ENCODE measurements at places on chromosomes 5 and 9. TPM values are rescaled to one million over a fixed set of nuclear protein-coding genes. Genes with fewer than 3 reads are reported as not detected.

PIK3R1 gene
- total RNA-seq: 102 TPM

FCN1 gene
- 0.81 TPM for total RNA-seq

GOLM1 gene
- total RNA-seq: 3.7 TPM

C5orf58 gene
- total RNA-seq: not detected

GRCh38 chr5:109956884-109957283 is 267.2 kb downstream of the MAN2A1 start:
- no peak overlapping the region for H3K27ac ChIP-seq
- H3K36me3 ChIP-seq: no peaks in the 10 kb centered on the region
- DNase-seq: no peak
- no peak overlapping the region for H3K4me3 ChIP-seq
- no peaks in the 10 kb centered on the region for H3K4me1 ChIP-seq
- no peaks in the 10 kb centered on the region for H3K27me3 ChIP-seq

DNA sequence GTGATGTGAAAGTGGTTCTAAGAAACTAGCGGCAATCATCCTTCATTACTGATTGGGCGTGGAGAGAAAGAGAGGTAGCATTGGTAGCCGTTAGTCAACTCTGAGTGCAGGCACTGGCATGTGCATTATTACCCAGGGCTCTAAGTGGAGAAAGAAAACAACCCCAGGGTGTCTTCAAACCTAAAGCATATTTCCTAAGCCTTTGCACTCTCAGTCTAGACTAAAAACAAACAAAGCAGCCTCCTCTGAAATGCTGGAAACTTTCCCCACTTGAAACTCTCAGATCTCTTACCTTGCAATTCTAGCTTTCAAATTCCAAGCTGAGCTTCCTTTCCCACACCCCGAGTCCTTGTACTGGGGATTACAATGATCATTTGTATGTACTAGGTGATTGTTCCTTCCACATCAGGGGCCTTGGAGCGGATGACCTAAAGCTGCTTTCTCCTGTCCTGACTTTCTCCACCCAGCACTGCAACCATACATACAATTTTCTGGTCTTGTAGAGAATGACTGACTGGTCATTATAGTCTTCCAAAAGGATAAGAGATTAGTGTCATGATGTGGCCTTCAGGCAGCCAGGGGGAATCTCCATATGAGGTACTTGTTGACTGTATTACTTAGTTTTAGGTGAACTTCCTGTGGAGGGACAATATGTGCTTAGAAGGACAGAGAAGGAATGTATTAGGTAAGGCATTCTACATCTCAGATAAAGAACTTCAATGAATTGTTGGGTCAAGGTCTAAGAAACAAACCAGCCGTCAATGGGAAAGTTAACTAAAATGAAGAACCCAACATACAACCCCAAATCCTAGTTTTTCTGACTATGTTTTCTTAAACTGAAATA is 98.3 kb upstream of the CDKN2B start:
- H3K4me1 ChIP-seq: peaks cover 6% of the 10 kb centered on the region
- no peaks in the 10 kb centered on the region for H3K27me3 ChIP-seq
- no peak overlapping the region for H3K4me3 ChIP-seq
- DNase-seq: no peak

DNA sequence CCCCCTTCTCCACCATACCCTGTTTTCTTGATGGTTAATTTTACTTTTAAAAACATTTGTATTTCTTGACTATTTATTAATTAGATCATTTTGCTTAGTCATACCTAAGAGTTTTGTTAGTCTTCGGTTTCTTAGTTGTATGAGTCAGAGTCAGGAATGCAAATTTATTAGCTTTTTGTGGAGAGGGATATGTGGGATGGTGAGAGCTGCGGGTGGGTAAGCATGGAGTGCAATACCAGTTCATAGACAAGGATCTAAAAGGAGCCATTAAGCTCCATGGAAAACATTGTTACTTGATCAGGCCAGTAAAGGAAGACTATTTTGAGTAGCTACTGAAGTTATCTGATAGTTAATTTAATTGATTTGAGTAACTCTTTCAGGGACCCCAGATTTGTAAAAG is 77.5 kb downstream of the ZSWIM6 start:
- H3K27me3 ChIP-seq: no peaks in the 10 kb centered on the region
- H3K27ac ChIP-seq: peak overlapping the region; percentile 31
- H3K4me3 ChIP-seq: no peak overlapping the region
- H3K36me3 ChIP-seq: no peaks in the 10 kb centered on the region

GRCh38 chr9:4284925-4285324 is 14.9 kb downstream of the GLIS3 start:
- no peak overlapping the region for H3K27ac ChIP-seq
- no peaks in the 10 kb centered on the region for H3K36me3 ChIP-seq
- H3K4me1 ChIP-seq: no peaks in the 10 kb centered on the region
- no peaks in the 10 kb centered on the region for H3K27me3 ChIP-seq
- no peak overlapping the region for H3K4me3 ChIP-seq

- no peak overlapping the region for H3K27ac ChIP-seq
- no peak overlapping the region for H3K4me3 ChIP-seq
- H3K4me1 ChIP-seq: no peaks in the 10 kb centered on the region
- H3K27me3 ChIP-seq: no peaks in the 10 kb centered on the region
- DNase-seq: no peak
Measured at GRCh38 chr9:81737871-81738507, 48.6 kb upstream of the TLE1 start.

DNA sequence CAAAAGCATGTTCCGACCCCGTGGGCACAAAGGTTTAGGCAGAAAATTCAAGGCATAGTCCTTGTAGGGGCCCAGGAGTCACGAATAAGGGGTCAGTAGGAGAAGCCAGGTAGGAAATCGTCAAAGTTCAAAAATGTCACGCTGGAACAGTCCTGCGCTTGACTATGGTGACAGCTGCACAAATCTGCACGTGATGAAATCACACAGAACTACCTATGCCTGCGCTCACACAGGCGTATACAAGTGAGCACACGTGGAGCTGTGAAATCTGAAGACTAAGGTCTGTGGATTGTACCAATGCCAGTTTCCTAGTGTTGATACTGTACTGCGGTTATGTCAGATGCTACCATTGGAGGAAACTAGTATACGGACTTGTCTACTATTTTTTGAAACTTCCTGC is 303.1 kb upstream of the PANK3 start:
- no peak for DNase-seq
- no peak overlapping the region for H3K4me3 ChIP-seq
- H3K27ac ChIP-seq: no peak overlapping the region
- H3K27me3 ChIP-seq: no peaks in the 10 kb centered on the region

DNA sequence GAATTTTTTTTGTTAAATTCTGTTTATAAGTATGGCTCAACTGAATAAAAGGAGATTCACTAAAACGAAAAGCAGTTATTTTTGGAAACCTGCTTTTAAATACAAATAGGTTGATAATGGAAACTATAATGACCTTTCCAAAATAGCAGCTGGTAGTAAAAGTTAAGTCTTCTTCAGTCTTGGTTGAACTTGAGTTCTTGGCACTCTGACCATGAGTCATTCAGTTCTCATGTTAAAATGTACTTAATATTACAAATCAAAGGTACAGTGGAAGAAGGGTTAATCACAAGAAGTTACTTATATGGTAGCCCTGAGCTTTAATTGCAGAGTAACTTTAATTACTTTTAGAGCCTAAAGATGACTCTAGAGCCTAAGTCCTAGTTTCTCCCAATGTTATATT is 62.1 kb downstream of the KLF9 start:
- H3K27me3 ChIP-seq: no peaks in the 10 kb centered on the region
- no peak overlapping the region for H3K4me3 ChIP-seq
- no peak overlapping the region for H3K27ac ChIP-seq

DNA sequence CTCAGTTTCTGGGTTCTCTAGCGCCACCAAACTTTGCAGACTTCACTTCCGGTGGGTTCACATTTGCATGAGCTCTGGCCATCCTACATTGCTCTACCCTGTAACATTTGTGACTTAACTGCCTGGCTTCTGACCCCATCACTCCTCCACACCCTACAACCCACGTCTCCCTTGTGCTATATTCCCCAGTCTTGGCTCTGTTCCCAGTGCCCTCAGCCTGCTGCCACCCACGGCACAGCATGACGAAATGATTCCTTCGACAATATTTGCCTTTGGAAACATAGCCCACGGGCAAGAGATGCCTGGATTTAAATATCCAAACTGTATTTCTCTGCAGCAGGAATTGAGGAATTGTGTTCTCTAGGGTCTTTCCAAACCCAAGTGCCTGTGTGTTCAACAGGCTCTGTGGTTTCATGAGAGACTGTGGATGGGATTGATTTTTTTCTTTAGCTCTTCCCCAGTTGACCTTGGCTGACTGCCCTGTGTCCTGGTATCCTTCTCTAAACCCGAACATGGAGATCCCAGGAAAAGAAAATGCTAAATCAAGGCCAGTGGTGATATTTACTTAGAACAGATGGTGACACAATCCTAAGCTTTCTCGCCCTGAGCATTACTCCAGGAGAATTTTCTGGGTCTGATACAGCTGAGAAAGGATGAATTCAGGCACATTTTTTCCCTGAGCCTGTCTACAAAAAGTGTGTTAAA is 44.4 kb upstream of the GRIA1 start:
- DNase-seq: peak; percentile 17
- no peaks in the 10 kb centered on the region for H3K27me3 ChIP-seq
- H3K4me3 ChIP-seq: no peak overlapping the region
- H3K27ac ChIP-seq: no peak overlapping the region
- no peaks in the 10 kb centered on the region for H3K36me3 ChIP-seq

DNA sequence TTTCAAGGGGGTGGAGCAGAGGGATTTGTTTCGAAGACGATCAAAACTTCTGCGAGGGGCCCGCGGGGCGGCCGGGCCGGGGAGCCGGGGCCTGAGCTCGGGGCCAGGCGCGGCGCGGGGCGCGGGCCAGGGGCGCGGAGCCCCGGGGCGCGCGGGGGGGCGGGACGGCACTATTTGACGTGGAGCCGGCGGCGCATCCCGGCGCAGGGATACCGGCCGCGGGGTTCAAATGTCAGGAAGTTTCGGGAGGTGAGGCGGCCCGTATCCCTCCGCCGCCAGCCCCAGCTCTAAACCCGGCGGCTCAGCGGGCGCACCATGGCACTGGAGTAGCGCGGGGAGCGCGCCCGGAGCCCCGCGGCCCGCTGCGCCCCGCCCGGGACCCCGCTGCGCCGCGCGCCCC is at the start of gene LMX1B:
LMX1B (plus strand) TSS at position 278 of the 400 bp plus-strand sequence. CDS start 522 bp downstream, outside the sequence.
- peak; percentile 77 for DNase-seq
- no peaks in the 10 kb centered on the region for H3K36me3 ChIP-seq
- H3K27ac ChIP-seq: no peak within 1 kb of the TSS
- peaks cover 77% of the 10 kb centered on the region for H3K27me3 ChIP-seq

GRCh38 chr5:113081881-113082546 is 105.4 kb downstream of the DCP2 start:
- H3K27ac ChIP-seq: no peak overlapping the region
- DNase-seq: no peak
- peaks cover 15% of the 10 kb centered on the region for H3K36me3 ChIP-seq
- H3K27me3 ChIP-seq: no peaks in the 10 kb centered on the region
- H3K4me1 ChIP-seq: peaks cover 20% of the 10 kb centered on the region

GRCh38 chr9:306907-307306 is 92.2 kb downstream of the DOCK8 start:
- H3K4me3 ChIP-seq: no peak overlapping the region
- no peak for DNase-seq
- H3K36me3 ChIP-seq: no peaks in the 10 kb centered on the region
- no peaks in the 10 kb centered on the region for H3K27me3 ChIP-seq
- no peaks in the 10 kb centered on the region for H3K4me1 ChIP-seq
- H3K27ac ChIP-seq: no peak overlapping the region

- peaks cover 3% of the 10 kb centered on the region for H3K4me1 ChIP-seq
- no peaks in the 10 kb centered on the region for H3K27me3 ChIP-seq
- no peak for DNase-seq
- H3K27ac ChIP-seq: no peak overlapping the region
- no peaks in the 10 kb centered on the region for H3K36me3 ChIP-seq
Measured at GRCh38 chr5:114332925-114333324, 28.9 kb upstream of the KCNN2 start.

- H3K27me3 ChIP-seq: no peaks in the 10 kb centered on the region
- no peaks in the 10 kb centered on the region for H3K36me3 ChIP-seq
- no peak overlapping the region for H3K4me3 ChIP-seq
- no peak for DNase-seq
Measured at GRCh38 chr5:167877924-167878323, 413.5 kb upstream of the WWC1 start.

- no peak overlapping the region for H3K4me3 ChIP-seq
- H3K36me3 ChIP-seq: no peaks in the 10 kb centered on the region
- peaks cover 23% of the 10 kb centered on the region for H3K4me1 ChIP-seq
- H3K27ac ChIP-seq: no peak overlapping the region
Measured at GRCh38 chr9:5582835-5583195, 46.1 kb upstream of the RIC1 start.

- no peak overlapping the region for H3K27ac ChIP-seq
- H3K36me3 ChIP-seq: no peaks in the 10 kb centered on the region
- no peak for DNase-seq
- H3K27me3 ChIP-seq: no peaks in the 10 kb centered on the region
- H3K4me3 ChIP-seq: no peak overlapping the region
Measured at GRCh38 chr9:134484479-134484878, 157.1 kb upstream of the COL5A1 start.

Measured in heart left ventricle (tissue), 16 donors.